ENCODE measurements at places on chromosomes 4 and X.
A peak's percentile ranks its signal among the peaks of the same experiment; 100 is the strongest.

DNA sequence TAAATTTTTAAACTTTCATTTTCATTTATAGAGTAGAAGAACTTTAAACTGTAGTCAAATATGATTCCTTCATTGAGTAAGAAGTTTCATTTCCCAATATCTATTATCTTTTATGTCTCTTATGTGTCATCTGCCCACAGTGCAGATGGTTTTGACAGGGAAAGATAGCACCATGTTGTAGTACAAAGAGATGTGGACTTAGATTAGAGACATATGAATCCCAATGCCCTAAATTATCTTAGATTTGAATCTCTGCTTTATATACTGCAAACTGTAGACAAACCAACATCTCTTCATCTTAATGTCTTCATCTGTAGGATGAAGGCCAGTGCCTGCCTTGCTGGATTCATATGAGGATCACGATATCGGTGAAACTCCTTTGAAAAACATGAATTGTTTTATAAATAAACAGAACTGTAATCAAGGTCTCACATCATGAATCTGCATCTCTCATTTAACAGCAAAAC is 217.5 kb downstream of the BANK1 start:
- no peak for DNase-seq

DNA sequence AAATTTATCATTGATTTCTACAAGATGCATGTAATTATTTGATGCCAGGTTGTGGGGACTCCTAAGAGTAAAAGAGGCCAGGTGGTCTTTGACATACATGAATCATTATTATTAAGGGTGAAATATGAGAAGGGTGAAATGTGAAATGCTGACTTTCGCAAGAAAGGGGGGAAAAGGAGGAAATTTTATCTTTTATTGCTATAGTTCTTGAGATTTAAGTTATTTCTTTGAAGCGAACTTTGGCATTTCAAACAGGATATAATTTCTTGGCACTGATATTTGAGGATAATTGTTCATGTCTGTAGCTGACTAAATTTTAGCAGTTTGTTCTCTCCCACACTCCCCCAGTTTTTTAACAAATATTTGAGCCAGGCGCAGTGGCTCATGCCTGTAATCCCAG is 80.1 kb downstream of the TMEM131L start:
- DNase-seq: no peak

GRCh38 chrX:29841750-29842149 is 373.6 kb upstream of the MAGEB2 start:
- DNase-seq: no peak

GRCh38 chrX:5431823-5432222 is 796.8 kb downstream of the NLGN4X start:
- no peak for DNase-seq

DNA sequence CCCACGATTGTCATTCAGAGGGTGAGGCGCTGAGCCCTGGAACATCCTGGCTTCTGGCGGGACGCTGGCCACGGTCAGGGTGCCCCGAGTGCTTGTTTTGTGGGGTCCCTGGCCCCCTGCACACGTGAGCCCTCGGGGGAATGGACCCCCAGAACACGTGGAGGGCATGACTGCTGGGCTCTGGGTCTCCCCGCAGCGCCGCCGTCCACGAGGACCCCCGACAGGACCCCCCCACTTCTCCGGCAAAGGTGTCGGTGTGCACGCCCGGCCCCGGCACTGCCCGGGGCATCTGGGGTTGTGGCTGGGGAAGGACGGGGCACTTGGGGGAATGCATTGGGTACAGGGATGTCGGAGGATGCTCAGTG is 13.9 kb upstream of the GTPBP6 start:
- no peak for DNase-seq

DNA sequence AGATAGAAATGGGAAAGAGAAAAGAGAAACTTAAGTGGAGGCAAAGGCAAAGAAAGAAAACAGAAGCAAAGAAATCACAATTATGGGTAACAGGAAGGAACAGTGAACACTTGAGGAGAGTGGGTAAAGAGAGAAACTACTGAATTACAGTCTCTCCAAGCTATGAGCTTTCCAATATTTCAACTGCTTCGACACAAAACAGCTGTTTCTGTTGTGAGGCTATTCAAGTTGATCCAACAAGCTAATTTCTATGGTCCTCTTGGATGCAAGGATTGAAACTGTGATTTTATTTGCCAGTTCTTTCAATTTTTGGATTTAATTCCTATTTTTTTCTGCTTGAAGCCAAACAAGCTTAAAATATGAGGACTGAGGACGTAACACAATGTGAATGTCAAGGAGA is 80.5 kb upstream of the ADGRA3 start:
- no peak for DNase-seq

GRCh38 chr4:155956461-155956860 is 2.8 kb upstream of the CTSO start:
- no peak for DNase-seq

DNA sequence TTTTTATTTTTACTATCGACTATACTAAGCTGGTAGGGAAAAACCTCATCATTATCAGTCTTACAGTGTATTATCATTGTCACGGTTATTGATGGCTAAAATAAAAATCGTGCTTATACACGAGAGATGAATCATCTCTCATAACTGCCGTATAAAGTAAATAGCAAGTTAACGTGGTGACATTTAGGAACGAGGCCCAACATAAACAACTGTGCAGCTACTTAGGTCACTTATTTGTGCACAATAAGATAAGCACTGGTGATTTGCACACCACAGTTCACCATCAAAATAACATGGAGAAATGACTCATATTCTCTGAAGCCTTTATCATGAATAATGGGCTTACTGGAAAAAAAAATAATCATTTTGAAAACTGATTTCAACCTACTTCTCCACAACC is 482.0 kb upstream of the TENM3 start:
- no peak for DNase-seq

DNA sequence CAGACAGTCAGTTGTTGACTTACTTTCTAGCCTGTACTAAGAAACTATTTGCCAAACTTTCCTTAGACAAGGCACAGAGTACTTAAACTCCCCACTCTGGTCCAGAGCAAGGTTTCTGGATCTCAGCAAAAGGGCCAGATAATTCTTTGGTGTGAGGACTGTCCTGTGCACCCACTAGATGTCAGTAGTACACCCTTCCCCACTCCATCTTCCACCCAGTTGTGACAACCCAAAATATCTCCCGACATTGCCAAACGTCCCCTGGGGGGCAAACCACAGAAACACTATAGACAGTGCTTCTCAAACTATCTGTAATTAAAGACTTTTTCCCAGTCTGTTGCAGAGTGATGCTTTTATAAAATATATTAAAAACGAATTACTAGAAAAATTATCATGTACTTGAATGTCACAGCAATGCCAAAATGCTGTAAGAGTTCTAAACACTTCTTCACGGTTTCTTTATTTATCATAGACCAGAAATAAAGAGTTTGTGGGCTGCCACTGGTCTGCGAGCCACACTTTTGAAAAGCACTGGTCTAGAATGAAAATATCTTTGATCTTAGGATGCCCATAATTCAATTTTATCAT is 203.5 kb downstream of the PRDM5 start:
- DNase-seq: no peak

GRCh38 chr4:15159477-15160019 is 157.3 kb downstream of the CPEB2 start:
- DNase-seq: no peak

DNA sequence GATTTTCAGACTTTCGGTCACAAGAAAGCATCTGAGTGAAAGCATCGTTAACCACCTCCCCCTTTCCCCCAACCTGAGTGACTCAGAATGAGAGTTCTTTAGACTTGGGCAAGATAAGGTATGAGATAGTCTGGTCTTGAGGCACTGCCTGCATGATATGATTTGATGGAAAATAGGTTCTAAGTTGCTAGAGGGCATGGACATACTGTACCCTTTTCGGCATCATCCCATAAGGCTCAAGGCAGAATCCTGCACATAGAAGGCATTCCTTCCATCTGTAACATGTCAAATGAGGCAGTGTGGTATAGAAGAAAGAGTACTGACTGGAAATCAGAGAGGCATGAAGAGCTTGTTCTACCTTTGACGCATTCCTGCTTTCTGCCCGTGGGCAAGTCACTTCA is 16.8 kb upstream of the AMOT start:
- no peak for DNase-seq

GRCh38 chr4:185894481-185894880 is 82.5 kb upstream of the SORBS2 start:
- DNase-seq: no peak

- DNase-seq: no peak
Measured at GRCh38 chrX:97897998-97898397, 1014.3 kb downstream of the RPA4 start.

- no peak for DNase-seq
Measured at GRCh38 chr4:101555341-101555880, 208.1 kb upstream of the PPP3CA start.

GRCh38 chr4:185640811-185641675 is 105.7 kb upstream of the PDLIM3 start:
- DNase-seq: peak; percentile 2

DNA sequence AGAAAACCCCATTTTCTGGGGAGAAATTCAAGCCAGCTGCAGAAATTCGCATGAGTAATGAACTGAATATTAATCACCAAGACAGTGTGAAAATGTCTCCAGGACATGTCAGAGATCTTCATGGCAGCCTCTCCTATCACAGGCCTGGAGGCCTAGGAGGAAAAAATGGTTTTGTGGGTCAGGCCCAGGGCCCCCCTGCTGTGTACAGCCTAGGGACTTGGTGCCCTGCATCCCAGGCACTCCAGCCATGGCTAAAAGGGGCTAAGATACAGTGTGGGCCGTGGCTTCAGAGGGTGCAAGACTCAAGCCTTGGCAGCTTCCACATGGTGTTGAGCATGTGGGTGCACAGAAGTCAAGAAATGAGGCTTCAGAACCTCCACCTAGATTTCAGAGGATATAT is 185.9 kb upstream of the GATB start:
- no peak for DNase-seq

DNA sequence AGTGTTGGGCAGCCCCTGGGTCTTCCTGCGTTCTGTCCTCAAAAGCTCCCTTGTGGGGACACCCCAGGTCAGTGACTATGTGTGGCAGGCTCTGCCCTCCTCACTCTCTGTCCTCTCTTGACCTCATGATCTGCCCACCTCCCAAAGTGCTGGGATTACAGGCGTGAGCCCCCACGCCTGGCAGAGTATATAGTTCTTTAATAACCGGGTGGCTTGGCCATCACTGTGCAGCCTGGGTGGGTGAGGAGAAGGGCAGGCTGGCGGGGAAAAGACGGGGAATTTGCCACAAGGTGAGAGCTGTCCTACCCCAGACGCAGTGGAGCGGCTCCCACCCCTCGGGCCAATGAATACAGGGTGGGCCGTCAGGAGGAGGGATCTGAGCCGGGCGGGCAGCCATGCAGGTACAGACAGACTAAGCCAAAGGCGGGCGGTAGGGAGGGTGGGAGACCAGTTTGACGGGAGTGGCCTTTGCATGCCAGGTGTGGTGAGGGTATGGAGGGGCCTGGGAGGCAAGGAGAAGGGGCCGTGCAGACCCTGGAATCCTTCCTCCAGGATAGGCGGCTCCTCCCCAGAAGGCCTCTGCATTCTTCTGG is 2.5 kb downstream of the SH3BP2 start:
- no peak for DNase-seq

DNA sequence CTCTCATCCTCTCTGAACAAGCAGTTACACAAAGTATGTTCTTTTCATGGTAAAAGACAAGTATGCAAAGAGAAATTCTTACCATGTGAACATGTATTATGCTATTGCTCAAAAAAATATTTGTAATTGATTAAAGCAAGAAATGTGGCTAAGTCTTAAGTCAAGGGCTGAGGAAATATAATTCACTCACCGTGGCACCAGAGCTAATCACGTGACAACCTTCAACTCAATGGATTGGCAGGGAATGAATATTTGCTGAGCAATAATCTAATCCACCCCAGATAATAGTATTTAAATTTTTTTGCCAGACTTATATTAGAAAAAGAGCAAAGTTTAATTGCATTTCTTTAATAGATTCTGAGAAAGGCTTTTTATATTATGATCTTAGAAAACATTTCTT is 310.2 kb downstream of the HS3ST1 start:
- DNase-seq: no peak

DNA sequence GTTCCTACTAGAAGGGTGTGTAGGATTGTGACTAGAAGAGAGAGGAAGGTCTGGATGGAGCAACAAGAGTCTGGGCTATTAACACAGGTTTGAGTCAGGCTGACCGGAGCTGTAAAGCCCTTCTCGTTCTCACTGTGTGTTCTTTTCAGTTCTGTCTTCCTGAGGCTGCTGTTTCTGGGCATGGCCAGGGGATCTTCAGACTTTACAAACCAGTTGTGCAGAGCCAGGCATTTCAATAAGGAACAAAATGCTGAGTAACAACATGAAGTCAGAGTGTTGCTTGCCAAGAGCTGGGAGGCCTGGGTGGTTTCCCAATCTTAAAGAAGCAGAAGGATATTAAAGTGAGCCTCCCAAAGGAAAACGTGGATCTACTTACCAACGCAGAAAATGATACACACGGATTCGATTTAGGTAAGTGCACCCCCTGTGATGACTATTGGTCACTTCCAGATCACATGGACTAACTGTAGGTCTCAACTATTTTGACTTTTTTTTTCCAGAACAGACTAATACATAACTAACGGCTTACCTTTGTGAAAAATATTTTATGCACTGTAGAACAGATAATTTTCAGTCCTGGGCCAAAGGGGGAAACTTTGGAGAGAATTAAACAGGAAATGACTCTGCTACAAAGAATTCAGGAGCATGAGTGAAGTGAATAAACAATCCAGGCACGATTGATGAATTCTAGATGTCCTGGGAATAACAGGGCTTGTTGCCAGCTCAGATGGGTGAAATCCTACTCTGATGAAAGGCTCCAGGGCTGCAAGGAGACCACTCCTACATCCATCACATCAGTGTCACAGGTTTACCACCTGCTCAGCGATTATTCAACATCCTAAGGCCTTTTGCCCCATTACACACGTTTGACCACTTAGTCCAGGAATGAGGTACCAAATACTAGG is 94.5 kb downstream of the ANXA3 start:
- DNase-seq: no peak

- no peak for DNase-seq
Measured at GRCh38 chr4:157706155-157706554, 466.7 kb downstream of the GASK1B start.

GRCh38 chr4:158572608-158573007 is 50.9 kb downstream of the RXFP1 start:
- no peak for DNase-seq

DNA sequence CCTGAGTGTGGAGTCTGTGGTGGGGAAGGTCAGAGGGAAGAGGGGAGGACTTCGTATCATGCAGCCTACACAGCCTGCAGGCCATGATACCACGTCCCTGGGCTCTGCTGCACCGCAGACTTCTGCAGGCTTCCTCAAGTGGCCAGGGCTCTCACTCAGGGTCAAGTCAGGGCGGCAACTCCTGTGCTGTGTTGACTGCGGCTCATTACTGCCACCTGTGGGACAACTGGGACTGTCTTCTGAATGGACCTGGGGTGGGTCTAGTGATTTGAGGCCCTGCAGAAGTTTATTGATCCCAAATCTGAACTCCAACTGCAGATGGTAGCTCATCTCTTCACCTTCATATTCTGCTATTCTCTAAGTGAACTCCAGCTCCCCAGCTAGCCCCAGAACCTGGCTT is 167.1 kb downstream of the NSUN7 start:
- peak; percentile 0 for DNase-seq

DNA sequence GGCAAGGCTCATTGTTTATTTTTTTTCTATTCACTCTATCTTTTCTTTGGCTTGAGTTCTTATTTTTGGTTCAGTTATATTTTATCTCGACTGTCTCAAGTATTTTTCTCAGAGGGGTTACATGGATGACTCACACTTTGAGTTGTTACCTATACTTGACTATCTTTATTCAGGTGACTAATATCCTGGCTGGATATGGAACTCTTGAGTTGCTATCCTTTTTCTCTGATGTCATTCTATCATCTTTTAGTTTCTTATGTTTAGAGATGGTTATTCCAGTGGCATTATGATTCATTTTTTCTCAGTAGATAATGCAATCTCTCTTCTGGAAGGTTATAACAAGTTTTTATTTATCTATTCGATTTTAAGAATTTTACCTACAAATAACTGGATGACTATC is 117.9 kb downstream of the COX18 start:
- DNase-seq: no peak
